ENCODE measurements at places on chromosomes 7 and 10.

DNA sequence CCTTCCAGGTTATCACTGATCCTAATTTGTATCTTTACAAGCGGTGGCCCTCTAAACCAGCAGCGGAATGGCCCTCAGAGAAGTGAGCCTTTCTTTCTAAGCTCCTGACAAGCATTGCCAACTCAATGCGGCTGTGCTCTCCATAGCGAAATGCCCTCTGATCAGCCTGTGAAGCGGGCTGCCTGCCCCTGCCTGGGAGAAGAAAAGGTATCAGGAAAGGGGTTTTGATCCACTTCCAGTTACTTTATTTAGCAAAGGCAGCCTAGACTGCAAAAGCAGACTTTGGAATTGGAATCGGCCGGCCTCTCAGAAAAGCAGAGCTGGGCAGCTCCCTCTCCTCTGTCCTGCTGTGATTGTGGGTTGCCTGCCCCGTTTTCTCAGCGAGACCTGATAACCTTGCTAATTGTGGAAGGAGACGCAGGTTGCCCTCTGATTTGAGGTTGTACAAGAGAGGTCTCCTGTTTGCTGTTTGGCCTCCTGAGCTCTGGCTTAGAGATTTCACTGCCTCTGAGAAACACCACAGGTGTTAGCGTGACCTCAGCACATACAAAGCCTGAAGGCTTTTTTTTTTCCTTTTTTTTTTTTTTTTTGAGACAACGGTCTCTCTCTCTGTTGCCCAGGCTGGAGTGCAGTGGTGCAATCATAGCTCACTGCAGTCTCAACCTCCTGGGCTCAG lies 53.9 kb upstream of the SH2B2 start:
- no peak for DNase-seq

DNA sequence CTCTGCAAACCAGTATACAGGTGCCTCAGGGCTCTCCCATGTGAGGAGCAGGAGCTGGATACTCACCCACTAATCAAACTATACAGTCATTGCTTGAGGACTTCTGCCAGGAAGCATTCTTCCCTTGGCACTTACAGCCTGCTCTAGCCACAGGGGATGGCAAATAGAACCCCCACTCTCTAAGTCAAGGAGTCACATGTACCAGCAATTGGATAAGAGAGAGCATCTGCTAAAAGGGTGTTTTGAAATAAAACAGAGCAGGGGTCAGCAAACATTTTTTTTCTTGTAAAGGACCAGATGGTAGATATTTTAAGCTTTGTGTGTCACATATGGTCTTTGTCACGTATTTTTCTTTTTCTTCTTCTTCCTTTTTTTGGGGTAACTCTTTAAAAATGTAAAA lies 865.2 kb upstream of the GHITM start:
- DNase-seq: no peak

GRCh38 chr7:19262826-19263225 lies 117.6 kb upstream of the FERD3L start:
- DNase-seq: no peak

- no peak for DNase-seq
Measured at GRCh38 chr7:22200238-22200637, 156.7 kb downstream of the RAPGEF5 start.

Measured in stromal cell of bone marrow (primary cell).